ENCODE measurements at places on chromosomes 2 and 18. TPM values are rescaled to one million over a fixed set of nuclear protein-coding genes. Genes with fewer than 3 reads are reported as not detected.

C2orf72 gene
- 0.31 TPM for polyA plus RNA-seq

ALLC gene
- polyA plus RNA-seq = not detected

ST8SIA5 gene
- polyA plus RNA-seq = 6.9 TPM

MCM6 gene
- 19.0 TPM for polyA plus RNA-seq

PROKR1 gene
- polyA plus RNA-seq = 2.1 TPM

FBXO36 gene
- 2.1 TPM for polyA plus RNA-seq

CPSF3 gene
- polyA plus RNA-seq = 32.9 TPM

CROCC2 gene
- polyA plus RNA-seq = 0.22 TPM

LBX2 gene
- polyA plus RNA-seq = 0.52 TPM

BMP10 gene
- not detected for polyA plus RNA-seq

GALNT5 gene
- 1.7 TPM for polyA plus RNA-seq

TFCP2L1 gene
- 0.22 TPM for polyA plus RNA-seq

CTAGE1 gene
- not detected for polyA plus RNA-seq

LDLRAD4 gene
- polyA plus RNA-seq = 8.0 TPM

LRPPRC gene
- polyA plus RNA-seq = 77.8 TPM

TUBB8B gene
- polyA plus RNA-seq = not detected

MAP2 gene
- polyA plus RNA-seq = 6.2 TPM

DSEL gene
- 9.0 TPM for polyA plus RNA-seq

DSC3 gene
- 1.8 TPM for polyA plus RNA-seq

ARPC2 gene
- polyA plus RNA-seq = 212 TPM

POTEI gene
- polyA plus RNA-seq = 0.04 TPM

NLRC4 gene
- polyA plus RNA-seq = 1.1 TPM

VWA3B gene
- 1.0 TPM for polyA plus RNA-seq

CXCR1 gene
- not detected for polyA plus RNA-seq

POMC gene
- 2.9 TPM for polyA plus RNA-seq

SDC1 gene
- 6.8 TPM for polyA plus RNA-seq

ZSCAN30 gene
- polyA plus RNA-seq = 27.7 TPM

PELI1 gene
- polyA plus RNA-seq = 14.6 TPM

B4GALT6 gene
- polyA plus RNA-seq = 11.6 TPM

RAB6C gene
- 0.48 TPM for polyA plus RNA-seq

ATP6V1C2 gene
- 1.7 TPM for polyA plus RNA-seq

CDC42EP3 gene
- polyA plus RNA-seq = 40.1 TPM

DCDC2C gene
- 0.46 TPM for polyA plus RNA-seq

MCFD2 gene
- polyA plus RNA-seq = 37.4 TPM

TXNDC2 gene
- 0.12 TPM for polyA plus RNA-seq

SH2D6 gene
- 0.89 TPM for polyA plus RNA-seq

NAT8 gene
- polyA plus RNA-seq = 0.54 TPM

CD207 gene
- 0.27 TPM for polyA plus RNA-seq

EIF5B gene
- polyA plus RNA-seq = 45.2 TPM

HOXD13 gene
- polyA plus RNA-seq = not detected

MFSD2B gene
- polyA plus RNA-seq = 3.6 TPM

SCYGR4 gene
- not detected for polyA plus RNA-seq

MTHFD2 gene
- 23.1 TPM for polyA plus RNA-seq

INHBB gene
- polyA plus RNA-seq = 0.90 TPM

GAL3ST2 gene
- not detected for polyA plus RNA-seq

XIRP2 gene
- polyA plus RNA-seq = 149 TPM

PCARE gene
- 0.28 TPM for polyA plus RNA-seq

NEB gene
- polyA plus RNA-seq = 1,512 TPM

ARHGAP25 gene
- polyA plus RNA-seq = 3.7 TPM

SERPINB11 gene
- polyA plus RNA-seq = not detected

PSTPIP2 gene
- polyA plus RNA-seq = 1.9 TPM

IL1R2 gene
- polyA plus RNA-seq = 0.31 TPM

AGXT gene
- polyA plus RNA-seq = not detected

CD8B2 gene
- polyA plus RNA-seq = not detected

SIGLEC15 gene
- 0.19 TPM for polyA plus RNA-seq

SKOR2 gene
- polyA plus RNA-seq = not detected

Measured in hindlimb muscle (tissue), 1 donor.